ENCODE measurements at places on chromosomes 7 and 10. TPM values are rescaled to one million over a fixed set of nuclear protein-coding genes. Genes with fewer than 3 reads are reported as not detected.

GRCh38 chr7:16904076-16904475 lies 22.3 kb upstream of the AGR3 start:
- no peak for DNase-seq

The FZD1 gene
- 2.1 TPM for total RNA-seq

DNA sequence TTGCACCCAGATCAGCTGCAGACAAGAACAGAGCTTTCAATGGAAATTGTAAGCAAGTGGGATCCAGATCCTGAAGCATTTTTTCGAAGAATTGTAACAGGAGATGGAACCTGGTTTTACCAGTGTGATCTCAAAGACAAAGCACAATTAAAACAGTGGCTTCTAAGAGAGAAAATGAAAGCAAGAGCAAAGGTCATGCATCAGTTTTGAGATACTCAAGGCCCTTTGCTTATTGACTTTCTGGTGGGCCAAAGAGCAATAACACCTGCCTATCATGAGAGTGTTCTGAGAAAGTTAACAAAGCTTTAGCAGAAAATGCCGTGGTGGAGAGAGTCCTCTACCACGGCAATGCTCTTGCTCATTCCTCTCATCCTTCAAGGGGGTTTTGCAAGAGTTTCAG lies 194.8 kb downstream of the TMEM178B start:
- no peak for DNase-seq

GRCh38 chr7:11775401-11775800 lies 56.6 kb downstream of the THSD7A start:
- no peak for DNase-seq

The SPDYE2 gene
- not detected for total RNA-seq

The CALML5 gene
- not detected for total RNA-seq

- DNase-seq: no peak
Measured at GRCh38 chr7:36639826-36640225, 84.5 kb downstream of the AOAH start.

DNA sequence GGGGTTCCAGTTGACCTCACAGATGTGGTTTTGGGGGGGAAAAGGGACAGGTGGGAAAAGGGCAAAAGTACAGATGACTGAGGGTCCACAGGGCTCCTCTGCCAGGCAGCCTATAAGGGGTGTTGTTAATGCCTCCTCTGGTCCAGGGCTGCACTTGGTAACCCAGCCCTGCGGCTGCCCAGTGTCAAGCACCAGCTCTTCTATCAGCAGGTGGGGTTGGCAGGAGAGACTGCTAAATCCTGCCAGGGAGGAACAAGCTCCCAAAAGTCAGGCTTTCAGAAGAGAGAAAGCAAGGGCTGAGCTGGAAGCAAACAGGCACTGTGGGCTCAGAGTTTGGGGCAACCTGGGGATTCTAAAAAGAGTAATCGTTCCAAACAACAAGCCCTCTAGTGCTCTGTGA lies 39.1 kb downstream of the LRRC20 start:
- DNase-seq: no peak

DNA sequence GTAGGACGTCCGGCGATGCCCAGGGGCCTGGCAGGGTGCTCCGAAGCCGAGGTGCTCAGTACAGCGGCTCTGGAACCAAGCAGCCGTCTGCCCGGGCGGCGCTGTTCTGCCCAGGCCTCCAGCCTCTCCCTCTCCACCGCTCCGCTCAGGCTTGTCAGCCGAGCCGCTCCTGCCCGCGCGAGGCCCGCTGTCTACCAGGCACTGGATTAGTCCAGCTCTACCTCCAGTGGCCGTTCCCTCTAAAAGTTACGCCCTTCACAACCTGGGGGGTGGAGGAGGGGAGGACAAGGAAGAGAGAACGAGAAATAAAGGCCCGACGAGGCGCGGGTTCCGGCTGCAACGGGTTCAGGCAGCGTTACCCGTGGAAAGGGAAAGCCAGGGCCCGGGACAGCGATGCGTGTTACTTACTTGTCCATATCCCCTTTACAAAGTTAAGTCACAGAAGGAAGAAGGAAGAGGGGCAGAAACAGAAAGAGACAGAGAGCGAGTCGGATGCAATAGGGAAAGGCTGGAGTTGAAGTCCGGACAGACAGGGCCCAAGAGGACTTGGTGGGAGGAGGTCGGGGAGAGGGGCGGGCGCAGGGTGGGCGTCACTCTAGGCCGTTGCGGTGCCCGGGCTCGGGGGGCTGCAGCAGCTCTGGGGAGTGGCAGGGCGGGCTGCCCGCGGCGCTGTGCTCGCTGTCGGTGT lies 2.8 kb downstream of the SP8 start:
- no peak for DNase-seq

The CLRN3 gene
- 24.9 TPM for total RNA-seq

DNA sequence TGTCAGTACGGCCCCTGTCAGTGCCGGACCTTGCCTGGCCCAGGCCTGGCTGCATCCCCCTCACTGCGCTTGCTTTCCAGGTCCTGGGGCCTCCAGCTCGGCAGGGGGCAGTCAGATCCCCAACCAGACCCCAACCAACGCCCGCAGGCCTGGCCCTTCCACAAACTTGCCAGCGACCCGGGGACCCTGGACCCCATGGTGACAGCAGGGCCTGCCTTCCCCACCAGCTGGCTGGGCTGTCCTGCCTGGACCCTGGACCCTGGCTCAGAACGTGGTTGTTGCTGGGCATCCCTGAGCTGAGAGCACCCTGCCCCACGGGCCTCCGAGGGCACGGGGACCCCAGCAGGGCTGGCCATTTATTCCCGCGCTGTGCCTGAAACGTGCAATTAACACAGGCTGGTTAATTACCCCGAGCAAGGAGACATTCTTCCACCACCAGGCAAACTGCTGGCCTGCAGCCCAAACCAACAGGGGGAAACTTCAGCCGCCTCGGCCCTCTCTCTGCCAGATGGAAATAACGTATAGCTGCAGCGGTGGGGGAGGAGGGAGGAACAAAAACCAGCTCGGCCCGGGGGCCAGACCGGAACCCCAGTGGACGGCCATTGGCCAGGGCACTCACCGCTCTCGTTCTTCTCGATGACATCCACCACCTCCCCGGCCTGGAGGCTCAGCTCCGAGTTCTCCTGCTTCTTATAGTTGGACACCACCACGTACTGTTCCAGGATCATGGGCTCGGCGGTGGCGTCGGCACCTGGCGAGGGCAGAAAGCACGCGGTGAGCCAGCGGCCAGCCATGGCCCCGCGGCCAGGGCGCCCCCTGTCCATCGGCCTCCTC lies 167.1 kb downstream of the NEURL1 start:
- DNase-seq: no peak

The WDFY4 gene
- total RNA-seq: 4.1 TPM

The LIPF gene
- not detected for total RNA-seq

GRCh38 chr10:11746883-11747539 lies 4.8 kb downstream of the ECHDC3 start:
- peak; percentile 65 for DNase-seq

The WAC gene
- 34.3 TPM for total RNA-seq

DNA sequence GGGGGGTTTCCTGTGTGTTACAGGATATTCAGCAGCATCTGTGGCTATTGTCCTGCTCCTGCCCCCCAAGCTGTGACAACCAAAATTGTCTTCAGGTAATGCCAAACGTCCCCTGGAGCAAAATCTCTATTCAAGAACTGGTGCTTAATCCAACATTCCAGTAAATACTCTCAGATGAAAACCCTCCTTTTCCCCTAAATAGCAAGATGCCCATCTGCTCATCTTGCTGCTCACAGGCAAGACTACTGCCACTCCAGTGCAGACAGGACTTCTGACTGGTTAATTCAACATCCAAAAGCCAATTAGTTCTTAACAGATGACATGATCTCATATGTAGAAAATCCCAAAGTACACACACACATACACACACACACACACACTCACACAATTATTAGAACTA lies 20.5 kb upstream of the JAZF1 start:
- DNase-seq: no peak

The GAD2 gene
- total RNA-seq: not detected

GRCh38 chr10:112481602-112482001 lies 34.6 kb downstream of the VTI1A start:
- no peak for DNase-seq

- no peak for DNase-seq
Measured at GRCh38 chr7:36262309-36263094, 109.4 kb downstream of the EEPD1 start.

The GOLGA7B gene
- total RNA-seq: 0.11 TPM

DNA sequence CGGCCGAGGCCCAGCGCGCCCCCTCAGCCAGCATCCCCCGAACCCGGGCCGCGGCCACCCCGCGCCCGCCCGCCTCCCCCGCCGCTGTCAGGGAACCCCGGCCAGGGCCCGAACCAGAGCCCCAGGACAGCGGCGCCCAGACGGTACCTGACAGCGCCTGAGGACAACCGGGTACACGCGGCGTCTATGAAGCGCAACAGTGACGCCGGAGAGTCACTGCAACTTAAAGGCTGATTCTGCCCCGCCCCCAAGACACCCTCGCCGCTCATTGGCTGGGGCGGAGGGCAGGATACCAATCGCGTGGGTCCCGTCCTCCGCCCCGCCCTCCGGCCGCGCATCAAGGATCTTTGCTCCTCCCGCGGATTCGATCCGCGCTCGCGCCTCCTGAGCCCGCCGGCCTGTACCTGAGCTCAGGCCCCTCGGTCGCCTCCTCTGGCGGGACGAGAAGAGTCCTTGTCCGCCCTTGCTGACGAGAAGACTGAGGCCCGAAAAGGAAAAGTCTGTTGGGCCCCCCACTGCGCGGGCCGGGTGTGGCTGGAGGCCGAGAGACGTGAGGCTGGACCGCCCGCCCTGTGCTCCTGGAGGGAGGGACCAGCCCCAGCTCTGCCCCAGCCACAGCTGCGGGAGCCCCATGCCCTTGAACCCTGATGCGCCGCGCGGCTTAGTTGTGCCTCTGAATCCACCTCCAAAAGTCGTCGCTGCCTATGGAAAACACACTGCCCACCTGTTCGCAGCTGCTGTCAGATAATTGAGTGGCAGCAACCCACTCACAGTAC lies at the start of gene OAT:
OAT (minus strand) TSS at position 198 of the 776 bp plus-strand sequence. CDS start 6,752 bp downstream, outside the sequence.
- DNase-seq: peak; percentile 97

- no peak for DNase-seq
Measured at GRCh38 chr7:145797507-145797906, 319.1 kb upstream of the CNTNAP2 start.

- DNase-seq: peak; percentile 81
Measured at GRCh38 chr7:47535704-47536628, 45.9 kb downstream of the TNS3 start.

The LCOR gene
- 16.1 TPM for total RNA-seq

GRCh38 chr7:26199301-26200037 lies 1.1 kb downstream of the HNRNPA2B1 start:
- peak; percentile 73 for DNase-seq

GRCh38 chr10:34565934-34566333 lies 249.2 kb downstream of the PARD3 start:
- no peak for DNase-seq

GRCh38 chr10:61935077-61935476 lies 33.6 kb downstream of the ARID5B start:
- DNase-seq: no peak

DNA sequence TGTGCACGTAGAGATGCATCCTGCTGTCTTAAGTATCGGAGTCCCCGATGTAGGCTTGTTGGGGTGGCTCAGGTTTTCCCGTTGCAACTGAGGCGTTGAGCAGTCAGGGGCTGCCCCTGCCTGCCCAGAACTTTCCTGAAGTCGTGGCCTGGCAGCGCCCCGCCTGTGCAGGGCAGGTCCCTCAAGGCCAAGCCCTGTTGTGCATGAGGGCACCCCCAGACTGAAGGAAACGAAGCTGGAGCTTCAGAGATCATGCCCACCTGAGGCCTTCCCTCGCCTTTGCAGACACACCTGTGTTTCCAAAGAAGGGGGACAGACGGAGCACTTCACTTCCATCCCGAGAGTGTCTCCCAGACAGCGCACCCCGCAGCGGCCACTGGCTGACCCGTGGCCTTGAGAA lies 121.1 kb downstream of the NKX6-2 start:
- DNase-seq: no peak

DNA sequence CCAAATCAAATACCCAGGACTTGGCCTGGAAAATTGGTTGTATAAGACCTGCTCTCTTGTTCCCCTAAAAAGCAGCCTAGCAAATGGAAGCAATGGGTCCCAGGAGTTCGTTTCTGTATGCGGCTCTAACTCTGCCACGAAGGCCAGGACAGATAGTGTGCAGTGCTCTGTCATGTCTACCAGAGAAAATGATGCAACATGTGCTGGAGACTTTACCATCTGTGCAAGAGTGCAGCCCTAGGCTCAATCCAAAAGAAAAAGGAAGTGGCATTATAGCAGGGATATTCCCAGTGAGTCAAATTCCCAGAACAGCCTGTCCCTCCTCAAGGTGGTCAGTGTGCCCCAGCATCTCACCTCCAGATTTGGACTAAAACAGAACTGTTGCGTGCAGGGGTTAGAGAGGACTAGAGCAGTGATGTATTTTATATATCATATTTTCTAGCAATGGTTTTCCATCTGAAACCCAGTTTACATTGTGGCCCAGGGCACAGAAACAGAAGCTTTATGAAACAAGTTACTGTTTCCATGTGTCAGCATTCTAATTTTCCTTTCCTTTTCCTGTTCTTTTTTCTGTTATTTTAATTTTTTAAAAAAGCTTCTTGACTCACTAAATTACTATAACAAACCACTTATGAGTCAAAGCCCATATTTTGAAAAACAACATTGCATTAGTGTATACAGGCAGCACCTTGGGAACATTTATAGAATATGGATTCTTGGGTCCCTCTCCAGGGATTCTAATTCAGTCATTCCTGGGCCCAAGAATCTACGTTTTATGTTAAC lies 311.2 kb downstream of the RNLS start:
- DNase-seq: no peak

All from right lobe of liver (tissue), 6 donors.